Activated T-helper 1 cell treated with anti-CD3 and anti-CD28 coated beads, Interleukin-2, amount 50 U/mL, for 16 hours (primary cell): ENCODE measurements at places on chromosomes 2 and 18.

DNA sequence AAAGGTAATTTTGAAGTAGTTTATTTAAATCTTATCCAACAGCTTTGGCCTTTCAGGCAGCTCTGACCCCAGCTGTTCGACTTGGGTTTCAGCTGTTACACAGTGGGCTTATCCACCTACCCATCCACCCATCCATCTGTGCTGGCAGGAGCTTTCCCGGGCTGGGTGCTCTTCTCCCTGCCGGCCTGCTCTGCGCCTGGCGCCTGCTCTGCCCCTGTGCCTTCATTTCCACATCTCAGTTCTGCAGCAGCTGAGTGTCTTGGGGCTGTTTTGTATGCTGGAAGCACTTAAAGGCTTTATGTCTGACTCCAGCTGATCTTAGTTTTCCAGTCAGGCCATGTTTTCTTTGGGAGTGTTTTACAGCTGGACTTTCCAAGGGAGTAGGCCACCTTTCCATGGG is 24.2 kb downstream of the LDLRAD4 start:
- no peak for DNase-seq

DNA sequence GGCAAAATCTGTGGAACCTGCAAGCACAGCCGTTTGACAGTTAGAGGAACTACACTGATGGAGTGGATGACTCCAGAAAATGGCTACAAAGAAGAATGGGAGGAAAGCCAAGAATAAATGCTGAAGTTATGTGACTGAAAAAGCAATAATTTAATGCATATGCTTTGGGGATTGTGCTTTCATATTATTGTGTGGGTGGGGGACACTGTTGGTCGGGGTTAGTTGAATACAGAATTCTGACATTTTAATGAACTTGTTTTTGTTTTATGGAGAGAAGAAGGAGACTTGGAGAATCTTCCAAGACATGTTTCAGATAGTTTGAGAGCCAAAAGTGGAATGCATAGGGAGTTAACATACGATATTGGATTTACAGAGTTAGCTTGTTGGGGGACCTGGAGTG is 68.5 kb downstream of the NRP2 start:
- no peak for DNase-seq

GRCh38 chr2:39568561-39569006 is 97.1 kb upstream of the TMEM178A start:
- DNase-seq: no peak

DNA sequence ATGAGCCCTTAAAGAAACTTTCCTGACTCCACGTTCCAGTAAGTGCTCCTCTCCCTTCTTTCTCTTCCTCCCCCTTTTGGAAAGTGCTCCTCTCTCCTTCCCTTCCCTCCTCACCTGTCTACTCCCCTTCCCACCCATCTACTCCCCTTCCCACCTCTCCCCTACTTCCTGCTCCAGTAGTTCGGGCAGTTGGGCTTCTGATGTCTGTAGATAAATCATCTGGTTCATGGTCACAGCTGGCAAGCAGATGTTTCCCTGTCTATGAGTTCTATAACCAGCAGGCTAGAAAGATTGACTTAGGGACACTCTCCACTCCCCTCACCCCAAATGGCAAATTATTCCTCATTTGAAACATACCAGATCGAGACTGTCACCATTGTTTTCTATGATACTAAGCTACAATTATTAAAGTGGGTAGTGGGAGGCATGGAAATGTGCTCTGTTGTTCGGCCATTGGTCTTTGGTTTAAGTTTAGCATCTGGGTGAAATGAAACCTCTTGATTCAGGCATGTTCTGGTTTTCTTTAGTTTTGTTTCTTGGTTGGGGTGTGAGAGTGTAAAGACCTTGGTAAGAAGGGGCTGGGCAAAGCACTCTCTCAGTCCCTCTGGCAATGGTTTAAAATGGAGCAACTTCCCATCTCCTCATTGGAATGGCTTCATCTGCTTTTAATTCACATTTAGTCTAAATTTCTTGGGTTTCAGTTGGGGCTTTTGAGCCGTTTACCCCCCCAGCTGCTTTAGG is 413.2 kb upstream of the SPRED2 start:
- no peak for DNase-seq

DNA sequence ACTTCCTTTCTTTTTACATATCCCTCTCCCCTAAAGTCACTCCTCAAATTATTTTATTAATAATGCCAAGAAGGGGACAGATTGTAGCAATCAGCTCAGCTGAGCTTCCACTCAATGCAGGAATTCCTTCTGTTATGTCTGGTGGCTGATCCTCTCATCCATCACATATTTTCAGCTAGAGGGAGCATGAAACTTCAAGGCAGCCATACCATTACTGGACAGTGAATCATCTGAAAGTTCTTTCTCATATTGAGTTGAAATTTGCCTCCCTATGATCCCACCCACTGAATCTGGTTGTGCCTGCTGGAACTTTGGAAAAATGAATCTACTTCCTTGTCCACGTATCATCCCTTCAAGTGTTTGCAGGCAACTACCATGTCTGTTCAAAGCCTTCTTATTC is 11.2 kb downstream of the ZNF385B start:
- no peak for DNase-seq

DNA sequence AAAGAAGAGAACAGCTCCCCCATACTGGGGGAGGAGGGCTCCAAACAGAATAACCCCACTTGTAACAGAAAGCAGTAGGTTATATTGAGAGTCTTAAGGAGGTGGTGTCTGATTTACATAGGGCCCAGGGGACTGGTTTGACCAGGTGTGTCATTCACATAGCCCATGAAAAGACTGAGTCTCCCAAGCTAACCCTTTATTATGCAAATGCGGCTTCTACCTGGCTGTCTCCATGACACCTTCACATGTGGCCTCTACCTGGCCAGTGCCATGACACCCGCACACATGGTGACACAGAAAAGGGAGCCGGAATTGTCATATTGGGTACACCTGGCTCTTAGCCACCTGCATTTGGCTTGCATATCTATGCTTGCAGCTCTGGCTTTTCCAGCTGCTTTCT is 1057.2 kb upstream of the PIK3C3 start:
- no peak for DNase-seq

- DNase-seq: no peak
Observed at GRCh38 chr18:79868168-79868784, 70.5 kb downstream of the KCNG2 start.

GRCh38 chr2:214593727-214594126 is 182.9 kb downstream of the VWC2L start:
- no peak for DNase-seq

GRCh38 chr2:241007880-241008710 is 9.7 kb downstream of the SNED1 start:
- DNase-seq: no peak

DNA sequence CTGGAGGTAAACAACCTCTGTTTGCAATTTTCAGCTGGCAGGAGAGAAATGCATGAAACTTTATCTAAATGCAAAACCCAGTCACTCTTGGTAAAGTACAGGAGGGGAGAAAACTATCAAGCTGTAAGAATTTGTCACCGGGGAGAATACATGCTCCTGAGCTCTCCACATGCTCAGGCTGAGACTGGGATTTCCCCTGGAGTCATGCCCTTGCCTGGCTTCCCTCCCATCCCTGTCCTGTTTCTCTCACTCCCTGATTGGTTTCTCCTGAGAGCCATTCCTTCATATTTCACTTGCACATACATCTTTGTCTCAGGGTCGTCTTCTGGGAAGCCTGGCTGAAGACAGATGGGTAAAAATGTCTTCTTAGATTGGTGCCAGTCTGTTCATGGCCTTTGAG is 52.9 kb upstream of the SPATS2L start:
- DNase-seq: no peak

GRCh38 chr2:3282056-3282998 is 95.3 kb downstream of the EIPR1 start:
- no peak for DNase-seq

GRCh38 chr2:106181064-106181463 is 13.0 kb downstream of the UXS1 start:
- DNase-seq: no peak

DNA sequence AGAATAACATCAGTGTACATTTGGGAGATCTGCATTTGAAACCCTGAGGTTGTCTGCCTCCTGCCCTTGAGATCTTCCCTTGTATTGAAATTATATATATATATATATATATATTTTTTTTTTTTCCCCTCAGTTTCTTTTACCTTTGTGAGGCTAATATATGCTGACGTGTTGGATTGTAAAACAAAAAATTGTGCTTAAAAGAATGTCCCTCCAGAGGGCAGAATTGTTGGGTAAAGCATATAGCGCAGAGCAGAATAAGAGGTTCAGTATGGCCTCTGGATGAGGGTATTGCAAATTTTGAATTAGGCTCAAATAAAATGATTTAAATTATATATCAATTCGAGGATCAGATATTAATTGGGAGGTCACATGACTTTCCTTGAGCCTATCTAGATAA is 12.4 kb downstream of the NABP1 start:
- no peak for DNase-seq

DNA sequence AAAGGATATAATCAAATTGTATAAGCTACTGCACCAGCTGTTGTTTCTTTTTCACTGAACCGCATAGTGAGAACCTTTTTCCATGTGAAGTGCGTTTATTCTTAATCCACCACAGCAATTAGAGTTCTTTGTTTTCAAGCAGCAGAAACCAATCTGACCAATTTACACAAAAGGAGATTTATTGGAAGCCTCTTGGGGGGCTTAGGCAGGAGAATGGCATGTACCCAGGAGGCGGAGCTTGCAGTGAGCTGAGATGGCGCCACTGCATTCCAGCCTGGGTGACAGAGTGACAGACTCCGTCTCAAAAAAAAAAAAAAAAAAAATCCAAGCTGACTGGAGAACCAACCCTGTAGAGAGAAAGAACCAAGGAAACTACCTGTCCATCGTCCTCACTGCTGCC is 10.0 kb downstream of the ADNP2 start:
- no peak for DNase-seq

- no peak for DNase-seq
Observed at GRCh38 chr2:240639566-240639965, 14.3 kb downstream of the GPR35 start.

DNA sequence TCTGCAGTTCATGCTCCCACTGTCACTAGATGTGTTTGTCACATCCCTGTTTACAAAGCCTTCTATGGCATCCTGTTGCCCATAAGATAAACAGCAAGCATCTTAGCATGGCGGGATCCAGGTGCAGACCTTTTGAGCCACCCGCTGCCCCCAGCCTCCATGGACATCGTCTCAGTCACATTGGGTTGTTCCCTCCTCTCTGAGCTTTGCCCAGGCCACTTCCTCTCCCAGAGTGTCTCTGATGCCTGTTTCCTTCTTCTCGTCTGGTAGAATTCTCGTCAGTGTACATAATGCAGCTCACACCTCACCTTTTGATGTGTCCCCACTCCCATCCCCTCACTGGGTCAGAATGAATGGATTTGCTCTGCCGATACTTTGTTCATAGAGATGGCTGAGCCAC is 239.0 kb upstream of the APCDD1 start:
- no peak for DNase-seq

DNA sequence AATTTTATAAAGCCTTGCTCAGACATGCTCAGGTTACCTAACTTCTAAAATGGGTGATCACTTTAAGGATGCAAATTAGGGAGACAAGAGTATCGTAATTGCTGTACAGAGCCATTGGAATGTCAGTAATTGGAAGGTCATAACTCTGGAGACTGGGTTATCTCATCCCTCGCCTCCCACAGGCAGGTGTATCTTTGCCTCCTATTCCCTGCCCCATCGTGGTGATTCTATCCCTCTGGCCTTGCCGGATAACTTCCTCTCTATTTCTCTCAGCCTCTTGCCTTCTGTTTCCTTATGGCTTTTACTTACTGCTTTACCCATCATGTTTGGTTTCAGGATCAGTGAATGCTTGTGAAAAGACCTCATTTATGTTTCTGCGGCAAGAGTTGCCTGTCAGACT is 2.5 kb downstream of the PDK1 start:
- no peak for DNase-seq

- DNase-seq: no peak
Observed at GRCh38 chr2:233845301-233846060, 8.9 kb downstream of the HJURP start.

DNA sequence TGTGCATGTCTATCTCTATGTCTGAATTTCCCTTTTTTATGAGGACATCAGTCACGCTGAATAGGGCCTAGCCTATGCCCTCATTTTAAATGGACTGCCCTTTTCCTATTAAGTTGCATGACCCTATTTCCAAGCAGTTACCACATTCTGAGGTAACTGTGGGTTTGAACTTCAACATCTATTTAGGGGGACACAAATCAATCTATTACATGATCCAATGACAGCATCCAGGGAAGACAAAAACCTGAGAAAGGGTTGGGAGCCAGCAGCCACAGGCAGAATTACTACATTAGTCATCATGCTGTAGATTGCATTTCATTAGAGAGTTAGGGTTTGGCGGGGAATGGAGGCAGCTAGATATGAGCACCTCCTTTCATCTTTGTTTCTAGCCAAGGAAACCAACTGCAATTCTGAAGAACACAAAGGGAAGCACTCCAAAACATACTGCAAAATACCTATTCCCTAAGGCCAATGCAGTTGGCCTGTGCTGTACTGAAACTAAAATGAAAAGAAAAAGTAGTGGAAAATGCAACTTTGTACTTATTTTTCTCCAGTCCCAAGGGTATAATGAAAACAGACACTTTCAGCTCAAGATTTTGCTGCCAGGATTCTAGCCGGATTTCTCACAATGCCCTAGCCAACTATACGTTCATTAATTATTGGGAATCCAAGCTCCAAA is 40.4 kb upstream of the C1D start:
- DNase-seq: no peak

- DNase-seq: no peak
Observed at GRCh38 chr2:147872967-147873366, 28.1 kb downstream of the ACVR2A start.

- DNase-seq: no peak
Observed at GRCh38 chr18:50594012-50594411, 34.1 kb downstream of the MAPK4 start.

- DNase-seq: no peak
Observed at GRCh38 chr2:156343940-156344301, 11.4 kb upstream of the NR4A2 start.

DNA sequence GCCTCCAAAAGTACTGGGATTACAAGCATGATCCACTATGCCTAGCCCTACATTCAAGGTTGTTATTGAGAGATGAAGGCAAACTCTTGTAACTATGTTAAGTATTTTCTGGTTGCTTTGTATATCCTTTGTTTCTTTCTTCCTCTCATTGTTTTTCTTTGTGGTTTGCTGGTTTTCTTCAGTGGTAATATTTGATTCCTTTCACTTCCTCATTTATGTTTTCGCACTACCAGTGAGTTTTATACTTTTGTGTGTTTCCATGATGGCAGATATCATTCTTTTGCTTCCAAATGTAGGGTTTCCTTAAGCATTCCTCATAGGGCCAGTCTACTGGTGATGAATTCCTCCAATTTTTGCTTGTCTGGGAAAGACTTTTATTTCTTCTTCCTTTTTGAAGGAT is 90.2 kb downstream of the NCK2 start:
- no peak for DNase-seq

GRCh38 chr2:241399941-241400922 is 44.1 kb downstream of the FARP2 start:
- no peak for DNase-seq
